ENCODE measurements at places on chromosomes 16 and 17.

GRCh38 chr16:56481468-56482122 is 30.2 kb downstream of the OGFOD1 start:
- DNase-seq, result no peak

DNA sequence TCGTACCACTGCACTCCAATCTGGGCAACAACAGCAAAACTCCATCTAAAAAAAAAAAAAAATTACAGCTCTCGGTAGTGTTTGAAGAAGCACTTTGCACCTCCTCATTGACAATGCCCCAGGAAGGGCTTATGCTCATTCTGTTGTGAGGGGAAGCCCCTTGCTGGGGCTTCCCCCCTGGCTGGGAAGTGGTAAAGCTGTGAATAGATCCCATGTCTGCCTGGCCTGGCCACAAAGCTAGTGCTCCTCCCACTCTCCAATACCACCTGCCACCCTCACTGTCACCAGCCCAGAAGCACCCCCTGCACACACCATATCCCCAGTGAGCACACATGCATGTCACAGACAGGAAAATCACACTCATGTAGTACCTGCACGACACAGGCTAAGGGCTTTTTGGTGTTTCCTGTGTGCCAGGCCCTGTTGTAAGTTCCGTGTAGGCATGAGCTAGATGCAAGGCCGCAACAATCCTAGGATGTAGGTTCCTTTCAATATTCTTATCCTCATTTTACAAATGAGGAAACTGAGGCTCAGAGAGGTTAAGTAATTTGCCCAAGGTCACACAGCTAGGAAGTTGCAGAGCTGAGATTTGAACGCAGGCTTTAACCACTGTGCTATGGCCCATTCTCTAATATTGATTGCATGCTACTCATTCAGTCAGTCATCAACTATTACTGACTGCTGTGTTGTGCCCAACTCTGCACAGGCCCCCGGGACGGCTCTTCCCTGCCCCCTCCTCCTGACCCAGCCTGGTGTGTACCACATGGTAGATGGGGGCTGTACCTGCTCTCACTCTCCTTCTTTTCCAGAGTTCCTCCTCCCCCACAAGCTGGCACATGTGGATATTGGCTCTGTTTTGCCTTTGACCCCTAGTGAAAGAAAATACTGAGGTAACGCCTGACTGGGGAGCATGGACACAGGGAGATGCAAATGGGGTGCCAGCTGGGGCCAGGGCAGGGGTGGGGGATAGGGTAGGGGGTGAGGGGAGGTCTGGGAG is 11.9 kb upstream of the COL1A1 start:
- DNase-seq, result peak; percentile 74

DNA sequence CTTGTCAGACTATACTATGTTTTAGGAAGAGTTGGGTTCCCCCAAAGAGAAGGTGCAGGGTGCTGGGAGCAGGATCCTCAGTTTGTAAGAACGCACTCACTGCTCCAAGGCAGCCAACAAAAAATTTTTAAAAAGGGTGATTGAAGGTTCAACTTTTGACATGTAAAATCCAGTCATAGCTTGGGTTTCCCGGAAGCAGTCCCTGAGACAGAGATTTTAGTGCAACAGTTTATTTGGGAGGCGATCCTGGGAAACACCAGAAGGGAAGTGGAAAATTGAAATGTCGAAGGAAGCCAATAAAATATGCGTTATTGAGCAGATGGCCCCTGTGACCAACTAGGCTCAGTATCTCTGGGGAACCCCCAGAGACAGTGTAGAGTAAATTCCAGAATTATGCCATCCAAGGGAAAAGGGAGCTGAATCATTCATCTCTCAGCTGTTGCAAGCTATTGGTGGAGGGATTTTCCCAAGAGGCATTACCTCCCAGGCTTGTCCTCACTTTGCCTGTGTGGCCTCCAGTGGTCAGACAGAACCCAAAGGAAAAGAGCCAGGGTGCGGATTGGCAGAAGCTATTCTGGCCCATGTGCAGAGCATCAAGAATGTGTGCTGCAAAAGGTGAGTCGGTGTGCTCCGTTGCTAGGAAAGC is 72.9 kb downstream of the HS3ST3B1 start:
- DNase-seq, result peak; percentile 29

- DNase-seq, result peak; percentile 47
These were observed 363.4 kb downstream of the CDH13 start for GRCh38 chr16:82990155-82990554.

DNA sequence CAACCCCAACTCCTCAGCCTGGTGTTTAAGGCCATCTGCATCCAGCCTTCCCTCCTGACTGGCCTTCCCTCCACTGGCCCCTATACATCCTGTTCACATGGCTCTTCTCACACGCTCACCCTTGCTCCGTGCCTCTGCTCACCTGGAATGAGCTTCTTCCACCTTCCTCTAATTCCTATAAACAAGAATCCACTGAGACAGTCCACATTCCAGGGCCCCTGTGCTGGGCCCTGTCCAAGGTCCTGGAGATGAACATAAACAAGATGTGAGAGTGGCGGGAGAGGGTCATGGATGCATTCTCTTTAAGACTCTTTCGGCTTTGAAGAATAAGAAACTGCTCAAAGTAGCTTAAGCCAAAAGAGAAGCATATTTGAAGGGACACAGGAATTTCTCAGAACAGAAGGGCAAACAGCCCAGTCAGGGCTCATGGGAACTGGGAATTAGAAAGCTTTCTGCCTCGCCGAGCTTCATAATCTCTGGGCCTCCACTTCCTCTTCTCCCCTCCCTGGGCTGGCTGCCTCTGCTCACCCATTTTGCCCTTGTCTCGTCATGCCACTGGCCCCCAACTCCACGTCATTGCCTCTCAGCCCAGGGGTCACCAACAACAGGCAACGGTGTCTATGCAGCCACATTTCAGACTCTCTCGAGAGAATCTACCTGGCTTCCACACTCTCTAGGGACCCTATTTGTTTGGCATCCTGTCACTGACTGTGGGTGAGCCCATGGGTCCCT is 13.5 kb downstream of the SPPL2C start:
- peak; percentile 37 for DNase-seq

GRCh38 chr17:82121246-82121645 is 23.2 kb upstream of the FASN start:
- DNase-seq, result no peak

- DNase-seq, result no peak
These were observed 50.9 kb downstream of the ENGASE start for GRCh38 chr17:79125503-79125902.

- DNase-seq, result no peak
These were observed 16.4 kb downstream of the PIMREG start for GRCh38 chr17:6460531-6461161.

GRCh38 chr16:80503107-80503506 is 37.7 kb upstream of the DYNLRB2 start:
- no peak for DNase-seq

DNA sequence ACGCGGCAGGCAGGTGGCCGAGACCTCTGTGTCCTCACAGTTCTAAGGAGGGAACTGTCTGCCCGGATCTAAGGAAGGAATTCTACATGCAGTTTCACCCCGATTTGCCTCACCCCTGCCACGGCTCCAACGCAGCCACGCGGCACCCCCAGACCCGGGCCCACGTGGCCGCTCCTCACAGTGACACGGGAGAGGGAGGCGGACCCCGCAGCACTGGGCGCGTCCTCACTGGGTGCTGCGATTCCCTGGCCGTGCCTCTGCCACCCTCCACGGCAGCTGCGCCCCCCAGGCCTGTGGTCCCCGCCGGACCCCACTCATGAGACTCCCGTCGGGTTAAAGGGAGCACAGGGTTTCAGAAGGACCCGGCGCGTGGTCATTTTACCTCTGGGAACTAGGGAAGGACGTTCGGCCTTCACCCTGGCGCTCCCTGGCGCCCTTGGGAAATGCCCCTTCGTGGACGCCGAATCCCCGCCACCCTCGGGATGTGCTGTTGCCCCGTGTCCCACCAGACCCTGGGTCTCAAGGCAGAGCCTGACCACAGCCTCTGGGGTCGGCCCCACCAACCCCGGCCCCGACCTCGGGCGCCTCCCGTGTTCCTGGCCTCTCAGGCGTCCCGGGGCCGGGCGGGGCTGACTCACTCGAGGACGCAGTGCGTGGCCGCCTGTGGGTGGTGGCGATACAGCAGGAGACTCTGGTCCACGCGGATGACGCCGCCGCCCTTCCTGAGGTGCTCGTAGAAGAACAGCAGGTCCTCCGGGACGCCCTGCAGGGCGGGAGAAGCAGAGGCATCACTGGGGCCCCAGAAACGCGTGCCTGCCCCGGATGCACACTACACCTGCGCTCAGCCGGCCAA is 118.8 kb upstream of the METRNL start:
- DNase-seq, result no peak

- peak; percentile 57 for DNase-seq
These were observed 4.8 kb upstream of the SHISA9 start for GRCh38 chr16:12896562-12896961.

DNA sequence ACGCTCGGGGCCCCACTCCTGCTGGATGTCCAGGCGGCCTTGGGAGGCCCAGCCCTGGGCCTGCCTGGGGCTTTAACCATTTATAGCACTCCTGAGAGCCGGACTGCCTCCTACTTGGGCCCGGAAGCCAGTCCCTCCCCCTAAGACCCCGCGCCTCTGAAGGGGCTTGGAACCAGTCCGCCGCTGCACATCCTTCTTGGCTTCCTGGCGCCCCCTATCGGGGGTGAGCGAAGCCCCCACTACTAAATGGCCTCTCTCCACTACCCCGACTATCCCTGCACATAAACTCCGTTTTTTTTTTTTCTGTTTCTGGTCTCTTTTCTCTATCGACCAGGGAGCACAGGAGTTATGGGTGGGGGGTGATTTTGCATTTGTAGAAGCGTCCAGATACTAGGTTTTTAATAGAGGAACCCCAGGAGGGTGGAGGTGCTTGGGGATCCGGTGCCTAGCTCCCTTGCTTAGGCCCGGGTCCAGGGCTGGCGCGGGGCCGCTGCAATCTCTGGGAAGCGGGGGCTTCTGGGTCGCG is 633 bp upstream of the NOL3 start:
- DNase-seq, result no peak

DNA sequence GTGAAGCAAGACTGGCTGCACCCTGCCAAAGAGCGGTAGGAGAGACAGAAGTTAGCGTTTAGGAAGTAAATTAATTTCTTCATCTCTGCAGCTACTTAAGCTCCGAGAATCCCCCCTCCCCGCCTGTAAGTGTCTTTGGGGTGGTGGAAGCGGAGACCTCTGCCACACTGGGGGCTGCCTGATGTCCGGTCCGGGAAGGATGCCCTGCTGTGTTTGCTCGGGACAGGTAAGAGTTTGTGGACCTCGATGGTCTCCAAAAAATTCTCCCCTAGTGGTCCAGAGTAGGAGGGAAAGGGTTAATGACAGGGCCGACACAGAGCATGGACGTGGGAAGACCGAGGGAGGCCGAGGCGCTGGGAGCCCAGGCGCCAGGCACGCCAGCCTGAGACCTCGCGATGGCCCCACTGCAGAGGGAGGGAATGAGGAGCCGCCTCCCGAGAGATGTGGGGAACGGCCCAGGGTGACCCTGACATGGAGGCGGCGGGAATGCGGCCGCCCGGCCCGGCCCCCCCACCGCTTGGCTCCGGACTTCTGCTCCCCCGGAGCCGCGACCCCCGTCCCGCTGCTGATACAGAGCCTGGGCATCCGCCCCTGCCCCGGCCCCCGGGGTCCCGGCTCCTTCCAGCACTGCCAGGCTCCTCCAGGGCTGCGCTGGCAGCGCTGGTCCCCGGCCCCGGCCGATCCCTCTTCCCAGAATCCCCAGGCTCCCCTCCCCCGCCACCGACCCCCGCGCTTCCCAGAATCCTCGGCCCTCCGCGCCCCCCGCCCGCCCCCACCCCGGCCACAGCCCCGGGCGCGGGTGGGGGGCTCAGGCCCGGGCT is 680 bp downstream of the ZNF629 start:
- peak; percentile 32 for DNase-seq

DNA sequence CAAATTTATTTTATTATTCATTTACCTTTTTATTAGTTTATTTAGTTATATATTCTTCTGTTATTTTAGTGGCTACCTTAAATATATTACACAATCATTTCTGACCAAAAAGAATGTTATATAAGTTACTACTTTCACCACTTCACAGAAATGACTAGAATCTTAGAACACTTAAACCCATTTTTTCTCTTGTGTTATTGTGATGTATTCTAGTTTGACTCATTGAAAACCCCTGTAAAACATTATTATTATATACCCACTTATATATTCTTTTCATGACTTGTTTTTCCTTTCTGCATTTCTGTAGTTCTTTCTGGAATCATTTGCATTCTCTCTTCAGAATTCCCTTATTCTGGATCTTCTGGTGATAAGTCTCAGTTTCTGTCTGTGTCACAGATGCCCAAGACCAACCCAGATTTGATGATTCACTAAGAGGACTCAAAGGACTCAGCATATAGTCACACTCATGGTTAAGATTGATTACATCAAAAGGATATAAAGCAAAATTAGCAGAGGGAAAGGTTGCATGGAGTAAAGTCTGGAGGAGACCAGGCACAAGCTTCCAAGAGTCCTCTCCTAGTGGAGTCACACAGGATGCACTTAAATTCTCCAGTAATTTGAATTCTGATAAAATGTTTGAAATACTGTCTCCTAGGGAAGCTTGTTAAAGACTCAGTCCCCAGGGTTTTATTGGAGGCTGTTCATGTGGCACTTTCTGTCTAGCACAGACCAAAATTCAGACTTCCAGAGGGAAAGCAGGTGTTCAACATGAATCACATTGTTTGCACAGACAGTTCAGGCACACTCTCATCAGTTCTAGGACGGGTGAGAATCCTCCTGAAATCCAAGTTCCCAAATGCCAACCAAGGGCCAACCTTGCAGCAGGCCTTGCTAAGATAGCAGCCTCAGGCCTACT is 7.7 kb downstream of the GINS3 start:
- DNase-seq, result peak; percentile 24

DNA sequence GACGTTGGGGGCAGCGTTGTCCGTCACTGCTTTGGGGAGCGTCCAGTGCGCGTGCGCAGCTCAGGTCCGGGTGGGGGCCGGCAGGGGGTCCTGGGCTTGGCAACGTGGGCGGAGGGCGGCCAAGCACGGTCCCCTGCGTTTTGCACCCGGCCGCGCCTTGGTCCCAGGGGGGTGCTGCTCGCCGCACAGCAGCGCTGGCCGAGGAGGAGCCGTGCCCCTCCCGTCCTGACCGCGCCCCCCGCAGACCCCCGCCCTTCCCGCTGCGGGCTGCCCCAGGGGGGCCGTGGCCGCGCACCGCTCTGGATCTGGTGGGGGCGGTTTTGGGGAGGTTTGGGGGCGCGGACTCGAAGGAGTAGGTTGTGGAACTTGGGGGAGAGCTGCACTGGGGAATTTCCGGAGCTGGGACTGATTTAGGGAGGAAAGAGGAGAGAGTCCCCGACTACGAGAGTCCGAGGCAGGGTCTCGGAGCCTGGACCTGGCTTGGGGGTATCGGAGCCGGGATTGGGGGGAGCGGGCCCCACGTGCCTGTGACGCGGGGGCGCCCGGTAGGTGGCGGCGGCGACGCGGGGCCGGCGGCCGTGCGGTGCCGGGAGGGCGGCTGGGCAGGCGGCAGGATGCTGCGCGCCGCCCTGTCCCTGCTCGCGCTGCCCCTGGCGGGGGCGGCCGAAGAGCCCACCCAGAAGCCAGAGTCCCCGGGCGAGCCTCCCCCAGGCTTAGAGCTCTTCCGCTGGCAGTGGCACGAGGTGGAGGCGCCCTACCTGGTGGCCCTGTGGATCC is at the start of gene SLC9A5:
Gene SLC9A5 (plus strand): TSS at position 579 of the 777 bp plus-strand sequence. CDS start 36 bp downstream, at position 615.
- DNase-seq, result no peak

DNA sequence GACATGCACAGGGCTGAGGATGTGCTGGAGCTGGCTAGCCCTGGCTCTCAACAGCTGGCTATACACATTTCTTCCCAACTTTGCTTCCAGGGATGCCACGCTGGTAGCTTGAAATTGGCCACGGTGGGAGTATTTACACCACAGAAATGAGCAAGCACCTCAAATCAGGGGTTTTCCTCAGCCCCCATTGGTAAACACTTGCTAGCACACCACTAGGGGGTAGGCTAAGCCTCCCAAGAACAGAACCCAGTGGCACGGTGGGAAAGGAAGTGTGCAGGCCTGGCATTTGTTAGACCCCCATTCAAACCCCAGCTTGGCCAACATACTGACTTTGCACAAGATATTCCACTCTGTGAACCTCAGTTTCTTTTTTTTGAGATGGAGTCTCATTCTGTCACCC is 12.9 kb downstream of the DRC3 start:
- no peak for DNase-seq
